ENCODE measurements at places on chromosomes 12 and 14.

GRCh38 chr14:61703342-61704129, 8.2 kb downstream of the HIF1A start:
- no peak for DNase-seq

DNA sequence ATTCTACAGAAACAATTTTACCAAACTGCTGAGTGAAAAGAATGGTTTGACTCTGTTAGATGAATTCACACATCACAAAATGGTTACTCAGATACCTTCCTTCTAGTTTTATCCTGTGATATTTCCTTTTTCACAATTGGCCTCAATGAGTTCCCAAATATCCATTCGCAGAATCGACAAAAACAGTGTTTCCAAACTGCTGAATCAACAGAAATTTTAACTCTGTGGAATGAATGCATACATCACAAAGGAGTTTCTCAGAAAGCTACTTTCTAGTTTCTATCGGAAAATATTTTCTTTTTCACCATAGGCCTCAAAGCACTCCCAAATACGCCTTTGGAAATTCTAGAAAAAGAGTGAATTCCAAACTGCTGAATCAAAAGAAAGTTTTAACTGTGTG, 525.0 kb downstream of the ALG10 start:
- no peak for DNase-seq

DNA sequence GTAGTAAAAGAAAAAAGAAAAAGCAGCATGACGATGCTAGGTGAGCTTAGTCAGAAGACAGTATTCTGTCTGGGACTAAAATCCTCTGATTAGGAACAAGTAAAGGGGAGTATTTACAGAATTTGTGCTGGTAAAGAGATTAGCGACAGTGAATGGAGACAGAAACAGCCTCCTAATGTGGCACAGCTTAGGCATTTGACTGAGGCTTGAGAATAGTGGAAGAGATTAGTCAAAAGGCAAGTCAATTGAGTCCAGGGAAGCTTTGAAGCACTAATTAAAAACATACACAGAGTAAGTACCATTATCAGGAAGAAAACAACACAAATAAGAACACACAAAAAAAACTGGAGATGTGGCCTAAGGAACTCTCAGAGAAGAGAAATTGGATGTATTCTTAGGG, 131.9 kb upstream of the CLEC14A start:
- no peak for DNase-seq

- DNase-seq = no peak
These were observed 720.8 kb upstream of the FLRT2 start for GRCh38 chr14:84809158-84809557.

DNA sequence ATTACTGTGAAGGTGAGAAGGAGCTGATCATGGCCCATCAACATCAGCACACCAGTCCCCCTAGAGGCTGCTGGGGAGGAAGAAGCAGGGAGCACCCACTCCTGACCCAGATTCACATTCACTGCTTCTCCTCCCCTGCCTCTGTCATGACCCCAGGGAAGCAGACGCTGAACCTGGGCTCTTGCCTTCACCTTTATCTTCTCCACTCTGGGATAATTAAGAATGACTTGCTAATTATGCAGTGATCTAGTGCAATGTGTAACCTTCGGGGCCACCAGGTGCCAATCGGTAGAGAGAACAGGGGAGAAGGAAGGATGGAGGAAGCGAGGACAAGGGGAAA, 44.4 kb upstream of the IQSEC3 start:
- no peak for DNase-seq

GRCh38 chr12:96985515-96986362, 78.7 kb downstream of the NEDD1 start:
- no peak for DNase-seq

DNA sequence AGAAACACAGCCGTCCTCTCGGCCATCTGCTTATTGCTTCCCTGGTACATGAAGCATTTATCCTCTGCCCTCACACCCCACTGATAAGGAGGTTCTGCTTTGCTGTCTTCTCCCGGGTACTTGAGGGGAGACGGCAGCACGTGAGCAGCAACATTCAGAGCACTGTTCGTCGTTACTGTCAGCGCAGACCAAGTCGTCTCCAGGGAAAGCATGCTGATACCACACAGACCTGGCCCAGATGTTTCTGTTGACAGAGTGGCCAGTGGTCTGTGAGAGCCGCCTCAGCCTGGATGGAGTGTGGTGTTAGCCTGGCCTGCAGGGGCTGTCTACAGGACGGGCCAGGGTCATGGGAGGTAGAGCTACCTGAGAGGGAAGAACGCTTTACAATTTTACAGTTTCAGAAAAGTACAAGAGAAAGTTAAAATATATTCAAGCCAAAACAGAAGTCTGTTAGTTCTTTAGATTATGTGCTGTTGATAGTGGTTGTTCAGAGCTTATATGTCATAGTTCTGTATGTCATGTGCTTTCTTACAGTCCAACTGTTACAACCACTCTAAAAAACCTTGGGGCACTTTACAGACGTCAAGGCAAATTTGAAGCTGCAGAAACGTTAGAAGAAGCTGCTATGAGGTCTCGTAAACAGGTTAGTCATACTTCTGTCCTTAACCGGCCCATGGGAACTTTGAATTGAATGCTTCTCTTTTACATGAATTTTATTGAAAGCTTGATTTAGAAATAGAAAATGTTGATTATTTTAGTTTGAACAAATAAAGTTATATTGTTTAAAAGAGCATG, 38.2 kb downstream of the XRCC3 start:
- DNase-seq = no peak
